Right kidney (tissue), 9 donors: ENCODE measurements at places on chromosomes 2 and 18.

DNA sequence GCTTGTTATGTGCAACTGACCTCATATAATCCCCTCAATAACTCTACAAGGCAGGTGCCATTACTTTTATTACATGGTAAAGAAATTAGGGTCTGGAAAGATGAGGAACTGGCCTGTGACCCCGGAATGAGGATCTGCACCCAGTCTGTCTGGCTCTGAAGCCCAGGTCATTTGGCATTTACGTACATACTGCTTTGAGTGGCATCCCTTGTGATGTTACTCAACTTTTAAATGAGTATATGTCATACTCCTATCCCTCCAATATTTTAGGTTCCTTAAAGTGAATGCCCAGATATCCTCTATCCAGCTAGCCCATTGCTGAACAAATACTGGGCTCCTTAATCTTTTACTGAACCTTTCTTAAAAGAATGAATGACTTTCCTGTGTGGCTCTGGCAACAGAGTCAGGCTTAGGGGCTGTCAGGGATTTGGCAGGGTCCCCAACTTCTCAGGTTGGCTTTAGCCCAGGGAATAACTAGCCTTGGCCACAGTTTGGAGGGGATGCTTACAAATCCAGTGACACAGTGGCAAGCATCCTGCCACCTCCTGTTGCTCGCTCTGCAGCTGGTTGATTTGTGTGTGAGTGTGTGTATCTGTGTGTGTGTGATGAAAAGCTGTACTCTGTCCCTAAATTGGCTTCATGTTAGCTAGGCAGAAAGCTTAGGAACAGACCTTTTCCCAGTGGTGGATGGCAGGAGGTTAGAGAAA, 3.4 kb upstream of the CXCR4 start:
- DNase-seq: no peak

DNA sequence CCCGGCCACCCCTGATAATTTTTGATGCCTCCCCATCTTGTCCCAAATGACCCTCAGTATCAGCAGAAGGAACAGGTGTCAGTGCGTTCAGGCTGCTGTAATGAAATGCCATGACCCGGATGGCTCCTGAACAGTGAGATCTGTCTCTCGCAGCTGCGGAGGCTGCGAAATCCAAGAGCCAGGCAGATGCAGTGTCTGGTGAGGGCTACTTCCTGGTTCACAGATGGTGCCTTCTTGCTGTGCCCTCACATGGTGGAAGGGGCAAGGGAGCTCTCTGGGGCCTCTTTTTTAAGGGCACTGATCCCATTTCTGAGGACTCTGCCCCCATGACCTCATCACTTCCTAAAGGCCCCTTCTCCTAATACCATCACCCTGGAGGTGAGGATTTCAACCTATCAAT, 152.2 kb downstream of the TWIST2 start:
- DNase-seq: no peak

- no peak for DNase-seq
These were observed 198.1 kb downstream of the IKZF2 start for GRCh38 chr2:212953170-212953920.

- DNase-seq: no peak
These were observed 6.4 kb downstream of the IL1RL1 start for GRCh38 chr2:102317715-102318114.

DNA sequence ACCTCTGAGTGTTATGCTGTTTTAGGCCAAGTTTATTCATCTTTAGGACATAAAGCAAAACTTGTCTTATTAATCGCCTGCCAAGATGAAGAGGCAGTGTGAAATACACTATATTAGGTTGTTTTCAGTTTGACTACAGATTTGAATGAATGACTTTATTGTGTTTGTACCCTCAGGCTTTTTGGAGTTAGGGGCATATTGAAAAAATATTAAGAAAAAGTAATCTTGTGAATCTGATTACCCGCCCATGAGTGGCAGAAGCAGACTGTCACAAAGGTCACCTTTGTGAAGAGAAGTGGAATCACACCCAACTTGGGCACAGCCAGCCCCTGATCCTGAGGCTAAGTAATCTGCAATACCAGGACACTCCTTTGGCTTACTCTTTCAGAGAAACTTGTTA, 382.5 kb downstream of the NYAP2 start:
- no peak for DNase-seq

DNA sequence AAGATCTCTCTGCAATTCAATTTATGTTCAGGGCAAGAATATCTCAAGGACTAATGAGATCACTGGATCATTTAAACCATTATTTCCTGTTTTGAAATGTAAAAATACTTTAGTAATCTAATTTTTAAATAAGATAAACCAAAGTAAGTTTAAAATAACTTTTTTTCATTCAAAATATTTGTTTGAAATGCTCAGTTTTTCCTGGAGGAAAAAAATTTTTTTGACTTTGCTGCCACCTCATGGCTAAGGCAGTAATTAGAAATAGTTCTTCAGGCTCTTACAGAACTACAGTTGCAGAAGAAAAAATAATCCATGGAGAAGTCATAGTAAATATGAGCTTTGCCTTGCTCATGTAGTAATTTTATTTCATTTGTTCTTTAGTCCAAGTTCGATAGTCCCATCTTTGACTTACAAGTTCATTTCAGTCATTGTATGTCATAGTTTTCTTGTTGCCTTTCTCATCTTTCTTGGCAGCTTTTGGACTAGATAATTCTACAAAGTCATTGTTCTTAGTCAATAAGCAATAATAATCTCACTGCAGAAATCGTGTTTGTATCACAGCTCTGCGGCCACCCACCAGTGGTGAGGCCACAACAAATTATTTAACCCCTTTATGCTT, 127.4 kb downstream of the DPP4 start:
- DNase-seq: no peak

DNA sequence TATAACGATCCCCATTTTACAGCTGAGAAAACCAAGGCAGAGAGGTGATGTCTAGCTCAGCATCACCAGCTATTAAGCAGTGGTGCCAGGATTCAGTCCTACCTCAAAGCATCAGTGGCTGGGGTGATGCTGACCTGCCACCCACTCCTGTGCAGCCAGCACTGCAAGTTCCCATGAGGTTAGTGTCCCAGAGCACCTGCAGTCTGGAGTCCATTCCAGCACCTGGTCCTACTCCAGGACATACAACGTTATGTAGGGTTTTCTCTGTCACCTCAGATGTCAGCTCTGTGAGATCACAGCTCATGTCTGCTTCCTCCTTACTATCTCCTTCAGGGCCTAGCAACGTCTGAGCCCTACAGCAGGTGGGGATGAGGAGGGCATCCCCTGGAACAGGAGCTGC, 328.0 kb upstream of the HS6ST1 start:
- no peak for DNase-seq

- no peak for DNase-seq
These were observed 12.6 kb downstream of the EVA1A start for GRCh38 chr2:75548036-75548573.

DNA sequence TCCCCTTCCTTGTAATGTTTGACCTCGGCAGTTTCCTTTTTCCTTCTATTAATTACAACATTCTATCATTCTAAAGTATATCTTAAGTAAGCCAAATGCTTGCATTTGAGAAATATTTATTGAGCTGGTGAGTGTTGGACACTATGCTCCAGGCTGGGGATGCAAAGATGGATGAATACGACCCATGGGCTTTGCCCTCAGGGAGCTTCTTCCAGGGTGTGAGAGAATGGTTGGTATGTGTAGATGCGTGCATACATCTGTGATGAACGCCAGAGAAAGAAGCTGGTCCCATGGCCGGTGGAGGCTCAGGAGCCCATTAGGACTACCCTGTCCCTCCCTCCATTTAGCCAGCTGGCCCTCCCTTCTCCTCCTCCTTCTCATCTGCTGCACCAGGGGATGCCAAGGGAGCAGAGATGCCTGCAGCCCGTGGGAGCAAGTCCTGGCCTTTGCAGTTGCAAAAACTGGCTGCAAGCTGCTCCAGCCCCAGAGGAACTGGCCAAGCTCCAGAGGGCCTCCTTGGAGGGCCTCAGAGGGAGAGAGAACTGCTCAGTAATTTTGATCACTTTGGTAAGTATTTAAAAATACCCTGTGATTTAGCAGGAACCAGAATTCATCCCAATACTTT, 65.7 kb upstream of the FOSL2 start:
- DNase-seq: no peak

DNA sequence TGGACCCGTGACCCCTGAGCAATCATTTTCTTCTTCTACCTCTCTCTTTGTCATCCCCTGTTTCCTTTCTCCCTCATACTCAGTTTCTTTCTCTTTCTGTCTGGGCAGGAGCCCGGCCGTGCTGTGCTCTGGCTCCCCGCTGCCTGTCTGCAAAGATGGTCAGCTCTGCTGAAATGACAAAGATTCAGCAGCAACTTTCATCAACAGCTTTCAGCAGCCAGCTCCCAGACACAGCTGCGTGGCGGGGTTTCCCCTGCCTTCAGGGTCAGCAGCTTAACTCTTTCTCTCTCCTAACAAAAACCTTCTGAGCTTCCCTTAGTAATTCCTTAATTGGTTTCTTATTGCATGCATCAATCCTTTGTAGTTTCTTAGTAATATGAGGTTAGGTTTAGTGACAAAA, 1234.4 kb downstream of the CNTNAP5 start:
- DNase-seq: no peak

DNA sequence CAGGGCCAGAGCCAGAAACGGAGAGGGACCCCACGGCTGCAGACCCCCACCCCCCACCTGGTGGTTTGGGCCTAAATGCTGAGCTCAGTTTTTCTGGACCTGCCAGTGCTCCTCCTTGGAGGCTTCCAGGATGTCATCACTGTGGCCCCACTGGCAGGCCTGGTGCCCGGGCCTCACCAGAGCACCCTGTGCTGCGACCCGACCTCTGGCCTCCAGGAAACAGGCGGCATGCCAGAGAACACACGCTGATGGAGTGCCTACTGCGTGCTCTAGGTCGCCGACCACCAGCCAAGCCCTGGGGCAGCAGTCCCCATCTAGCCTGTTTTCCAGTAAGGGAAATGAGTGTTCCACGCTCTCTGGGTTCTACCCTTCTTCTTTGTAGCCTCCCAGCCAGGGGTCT, 33.8 kb downstream of the HS6ST1 start:
- DNase-seq: no peak

- no peak for DNase-seq
These were observed 2.0 kb downstream of the RDH14 start for GRCh38 chr2:18558458-18558857.

DNA sequence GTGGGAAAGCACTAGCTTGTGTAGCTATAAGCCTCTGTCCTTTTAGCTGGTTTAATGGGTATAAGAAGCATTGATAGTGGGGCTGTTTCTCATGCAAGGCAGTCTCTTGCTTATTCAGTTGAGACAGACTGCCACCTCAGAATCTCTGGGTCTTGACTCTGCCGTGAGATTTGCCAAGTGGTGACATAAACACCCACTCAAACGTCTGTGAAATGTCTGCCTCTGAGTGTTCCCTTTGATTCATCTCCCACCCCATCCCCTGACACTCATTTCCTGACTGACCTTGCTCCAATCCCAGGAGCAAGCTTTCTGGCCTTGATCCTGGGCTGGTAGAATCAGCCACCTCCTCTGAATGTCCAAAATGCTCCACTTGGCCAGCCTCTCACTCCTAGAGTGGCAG, 141.9 kb upstream of the RBMS1 start:
- no peak for DNase-seq

DNA sequence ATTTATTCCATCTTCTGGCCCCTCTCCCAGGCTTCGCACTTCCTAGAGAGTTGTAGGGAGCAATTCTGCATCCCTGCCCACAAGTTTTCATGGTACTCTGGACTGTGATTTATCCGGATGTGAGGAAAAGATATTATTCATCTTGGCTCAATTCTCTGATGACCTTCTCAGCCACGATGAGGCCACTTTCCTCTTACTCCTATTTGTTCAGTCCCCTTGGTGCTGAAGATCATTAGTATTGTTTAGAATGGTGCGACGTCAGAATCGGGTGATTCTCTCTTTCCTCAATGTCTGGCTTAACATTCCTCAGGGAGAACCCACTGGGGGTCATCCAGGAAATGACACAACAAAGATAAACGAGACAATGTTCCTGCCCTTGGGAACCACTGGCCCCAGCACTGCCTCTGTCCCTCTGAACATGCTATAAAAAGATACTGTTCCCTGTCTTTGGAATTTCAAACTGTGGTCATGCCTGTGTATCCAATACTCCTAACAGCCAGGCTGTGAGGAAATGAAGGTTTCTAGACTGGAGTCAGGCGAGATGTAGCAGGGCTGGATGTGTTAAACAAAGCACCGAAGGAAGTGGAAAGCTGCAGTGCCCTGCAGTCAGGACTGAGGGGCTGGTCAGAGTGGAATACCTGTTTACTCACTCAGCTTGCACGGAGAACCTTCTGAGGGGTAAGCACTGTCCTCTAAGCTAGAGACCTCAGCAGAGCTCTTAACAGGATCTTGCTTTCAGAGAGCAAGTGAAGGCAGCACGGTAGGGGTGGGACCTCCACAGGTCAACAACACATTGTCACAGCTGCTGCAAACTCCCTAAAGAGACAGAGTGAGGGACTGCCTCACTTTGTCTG, 12.9 kb upstream of the GLI2 start:
- DNase-seq: no peak

- no peak for DNase-seq
These were observed 385.4 kb upstream of the PKDCC start for GRCh38 chr2:41662461-41662860.

DNA sequence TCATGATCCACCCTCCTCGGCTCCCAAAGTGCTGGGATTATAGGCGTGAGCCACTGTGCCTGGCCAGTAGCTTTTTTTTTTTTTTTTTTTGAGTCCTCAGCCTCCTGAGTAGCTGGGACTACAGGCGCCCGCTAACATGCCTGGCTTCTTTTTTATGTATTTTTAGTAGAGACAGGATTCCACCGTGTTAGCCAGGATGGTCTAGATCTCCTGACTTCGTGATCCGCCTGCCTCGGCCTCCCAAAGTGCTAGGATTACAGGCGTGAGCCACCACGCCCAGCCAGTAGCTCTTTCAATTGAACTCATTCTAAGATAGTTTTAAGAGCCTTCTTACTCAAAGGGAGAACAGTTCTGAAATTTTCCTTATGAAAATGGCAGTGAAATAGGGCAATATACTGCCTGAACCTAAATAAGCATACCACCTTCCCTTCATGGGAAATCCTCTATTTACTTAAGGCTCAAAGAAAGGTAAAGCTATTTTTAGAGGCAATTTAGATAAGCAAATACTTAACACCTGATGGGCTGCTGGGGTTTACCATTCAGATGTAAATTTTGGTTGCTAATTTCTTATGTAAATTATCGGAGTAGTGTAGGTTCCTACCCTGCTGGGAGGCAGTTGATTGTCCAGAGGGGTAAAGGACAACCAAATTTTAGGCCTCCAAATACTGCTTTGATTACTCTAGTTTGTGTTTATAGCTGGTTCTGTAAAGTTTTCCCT, 144.7 kb downstream of the GREB1L start:
- no peak for DNase-seq

GRCh38 chr2:22355816-22356433, 1029.1 kb upstream of the KLHL29 start:
- peak; percentile 29 for DNase-seq

DNA sequence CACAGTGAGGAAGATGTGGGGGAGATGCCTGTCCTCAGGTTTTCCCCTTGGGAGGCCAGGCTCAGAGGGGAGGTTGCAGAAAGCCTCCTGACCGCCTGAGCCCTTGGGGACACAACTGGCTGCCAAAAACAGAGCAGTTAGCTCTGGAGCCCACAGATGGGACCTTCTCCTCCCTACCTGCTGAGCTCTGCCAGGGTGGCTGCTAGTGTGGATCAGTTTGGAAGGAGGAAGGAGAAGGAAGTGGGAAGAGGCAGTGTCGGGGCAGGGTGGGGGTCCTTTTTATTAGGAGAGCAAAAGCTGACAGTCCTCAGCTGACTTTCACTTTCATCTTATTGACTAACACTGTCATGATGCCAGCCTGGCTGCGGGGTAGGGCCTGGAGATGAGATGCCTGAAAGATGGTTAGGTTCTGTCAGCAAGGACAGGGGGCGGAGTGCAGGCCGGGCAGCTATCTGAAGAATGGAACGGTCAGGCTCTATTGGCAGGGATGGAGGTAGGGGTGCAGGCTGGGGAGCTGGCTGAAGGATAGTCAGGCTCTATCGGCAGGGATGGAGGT, 188.5 kb upstream of the HDAC4 start:
- no peak for DNase-seq

GRCh38 chr2:129170570-129170969, 808.9 kb upstream of the RAB6C start:
- no peak for DNase-seq
